ENCODE measurements at places on chromosomes 12 and 14.

DNA sequence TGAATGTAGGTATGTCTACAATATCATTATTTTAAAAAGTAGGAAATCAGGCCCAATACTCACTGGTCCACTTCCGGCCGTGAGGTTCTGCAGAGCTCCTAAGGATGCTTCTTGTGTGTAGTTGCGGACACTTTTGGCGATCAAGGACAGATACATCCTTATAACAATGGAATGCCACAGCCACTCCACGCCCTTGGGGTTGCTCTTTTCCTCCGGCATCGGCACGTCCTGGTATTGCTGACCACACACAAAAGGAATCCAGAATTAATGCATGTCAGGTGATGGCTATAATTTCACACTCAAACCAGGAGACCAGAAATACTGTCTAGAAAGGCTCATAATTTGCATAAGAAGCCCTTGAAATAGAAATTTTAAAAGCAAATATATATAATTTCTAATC lies 65.6 kb upstream of the YARS2 start:
- no peak for DNase-seq

DNA sequence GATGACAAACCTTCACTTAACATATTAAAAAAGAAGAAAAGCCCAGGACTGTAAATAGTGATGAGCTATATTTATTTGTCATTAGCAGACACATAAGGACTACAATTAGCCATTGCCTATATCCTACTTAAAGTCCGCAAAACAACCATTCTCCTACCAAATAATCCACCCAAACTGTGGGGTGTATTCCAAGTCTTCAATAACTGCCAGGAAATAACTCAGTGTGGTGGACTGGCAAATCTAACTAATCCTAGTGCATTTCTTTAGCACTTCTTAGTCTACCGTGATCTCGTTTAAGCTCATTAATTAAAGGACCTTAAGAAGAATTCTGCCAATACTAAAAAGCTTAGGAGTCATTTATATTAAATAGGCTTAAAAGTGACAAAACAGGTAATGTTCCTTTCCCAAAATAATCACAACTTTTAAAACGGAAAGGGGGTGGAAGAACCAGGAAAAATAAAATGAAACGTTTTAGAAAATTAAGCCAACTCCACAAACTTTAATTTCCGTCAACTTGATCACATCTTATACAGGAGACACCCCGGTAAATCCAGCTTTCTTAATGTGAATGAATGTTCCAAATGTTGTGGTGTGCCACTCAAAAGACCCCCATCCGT lies 1.8 kb downstream of the NOVA1 start:
- DNase-seq: no peak

DNA sequence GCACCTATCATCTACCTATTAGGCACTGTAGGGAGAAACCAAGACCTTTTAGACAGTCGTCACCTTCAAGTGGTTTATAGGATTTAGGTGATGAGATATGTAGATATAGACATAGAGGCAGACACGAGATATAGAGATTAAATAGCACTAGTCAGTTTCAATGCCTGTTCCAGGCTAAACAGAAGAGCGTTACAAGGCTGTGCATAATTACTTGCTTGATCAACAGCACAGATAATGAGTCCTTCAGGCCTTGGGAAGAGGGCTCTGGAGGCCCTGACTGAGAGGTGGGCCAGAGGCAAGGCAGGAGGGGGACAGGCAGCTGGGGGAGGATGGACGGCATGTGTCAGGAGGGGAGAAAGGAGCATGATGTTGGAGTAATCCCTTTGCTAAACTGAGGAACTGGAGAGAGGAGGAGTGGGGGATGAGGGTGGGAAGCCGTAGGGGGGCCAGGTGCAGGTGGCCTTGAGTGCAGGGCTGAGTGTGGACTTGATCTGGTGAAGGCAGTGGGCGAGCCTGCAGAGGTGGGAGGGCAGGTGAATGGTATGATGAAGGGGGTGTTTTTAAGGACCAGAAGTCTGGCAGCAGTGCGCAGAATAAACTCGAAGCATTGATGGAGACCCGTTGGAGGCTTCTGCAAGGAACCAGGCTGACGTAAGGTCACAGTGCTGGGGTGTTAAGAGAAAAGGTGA lies 43.9 kb upstream of the ATP23 start:
- DNase-seq: no peak

GRCh38 chr14:46290706-46291105 lies 360.9 kb downstream of the RPL10L start:
- DNase-seq: no peak

DNA sequence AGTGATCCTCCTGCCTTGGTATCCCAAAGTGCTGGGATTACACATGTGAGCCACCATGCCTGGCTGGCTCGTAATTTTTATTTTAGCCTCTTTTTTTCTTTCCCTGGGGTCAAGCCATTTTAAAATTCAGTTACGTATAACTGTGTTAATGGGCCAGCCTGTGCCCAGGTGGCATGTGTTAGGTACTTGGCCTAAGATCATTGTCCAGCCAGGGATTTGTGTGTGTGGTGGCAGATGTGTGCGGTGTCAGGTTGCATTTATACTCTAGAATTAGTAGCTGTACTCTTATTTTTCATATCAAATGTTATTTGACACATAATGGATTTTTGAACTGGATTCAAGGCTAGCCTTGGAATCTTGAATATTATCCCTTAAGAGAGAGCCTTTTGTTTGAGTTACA lies 69.3 kb downstream of the FBXO34 start:
- no peak for DNase-seq

DNA sequence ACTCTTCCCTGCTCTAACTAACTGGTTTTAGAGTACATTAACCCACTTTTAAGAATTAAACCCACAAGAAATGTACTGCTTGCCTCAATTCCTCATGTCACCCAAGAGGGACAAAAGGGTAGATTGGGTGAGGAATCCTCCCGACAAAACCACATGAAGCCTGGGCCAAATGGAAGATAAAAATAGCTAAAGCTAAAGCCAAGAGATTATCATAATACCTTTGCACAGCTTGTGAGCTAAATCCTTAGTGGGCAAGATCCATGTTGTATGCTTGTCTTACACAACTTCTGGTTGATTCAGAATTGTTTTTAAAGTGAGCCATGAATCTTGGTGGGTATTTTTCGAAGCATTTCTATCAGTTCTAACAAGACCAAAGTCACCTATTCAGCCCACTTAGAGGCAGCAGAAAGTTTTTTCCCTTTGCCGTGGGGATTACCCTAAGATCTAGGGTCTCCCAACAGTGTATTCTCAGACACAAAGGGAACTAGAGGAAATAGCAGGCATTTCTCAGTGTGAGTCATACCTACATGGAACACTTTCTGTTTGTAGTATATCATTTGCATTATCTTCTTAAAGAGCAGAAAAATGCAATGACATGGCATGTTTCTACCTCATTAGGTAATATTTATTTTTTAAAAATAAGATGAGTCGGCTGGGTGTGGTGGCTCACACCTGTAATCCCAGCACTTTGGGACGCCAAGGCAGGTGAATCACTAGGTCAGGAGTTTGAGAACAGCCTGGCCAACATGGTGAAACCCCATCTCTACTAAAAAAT lies 616.6 kb downstream of the KCNH5 start:
- no peak for DNase-seq
